NCI-H226 (cell line): ENCODE measurements at places on chromosomes 7 and 10.
A peak's percentile ranks its signal among the peaks of the same experiment; 100 is the strongest.

- DNase-seq, result no peak
Observed at GRCh38 chr7:36896418-36896817, 172.1 kb upstream of the AOAH start.

DNA sequence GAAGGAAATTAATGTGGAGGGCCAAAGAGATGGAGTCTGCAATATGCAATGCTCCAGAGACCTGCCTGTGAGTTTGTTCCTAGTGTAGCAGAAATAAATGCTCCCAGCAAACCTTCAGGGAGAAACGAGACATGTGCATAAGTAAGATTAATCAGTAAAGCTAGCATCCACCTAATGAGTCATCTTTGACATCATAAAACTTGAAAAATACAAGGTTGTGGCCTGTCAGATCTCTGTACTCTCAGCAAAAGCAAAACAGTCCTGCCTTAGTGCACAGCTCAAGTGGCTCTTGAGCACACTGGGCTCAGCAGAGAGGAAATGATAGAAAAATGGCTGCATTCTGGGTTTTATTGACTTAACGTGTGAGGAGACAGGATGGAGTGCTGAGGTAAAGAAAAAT is 32.5 kb upstream of the ERCC6 start:
- DNase-seq, result peak; percentile 41

GRCh38 chr7:117091721-117092120 is 138.4 kb downstream of the ST7 start:
- DNase-seq, result no peak

- DNase-seq, result no peak
Observed at GRCh38 chr10:7421526-7421925, 10.7 kb upstream of the SFMBT2 start.

DNA sequence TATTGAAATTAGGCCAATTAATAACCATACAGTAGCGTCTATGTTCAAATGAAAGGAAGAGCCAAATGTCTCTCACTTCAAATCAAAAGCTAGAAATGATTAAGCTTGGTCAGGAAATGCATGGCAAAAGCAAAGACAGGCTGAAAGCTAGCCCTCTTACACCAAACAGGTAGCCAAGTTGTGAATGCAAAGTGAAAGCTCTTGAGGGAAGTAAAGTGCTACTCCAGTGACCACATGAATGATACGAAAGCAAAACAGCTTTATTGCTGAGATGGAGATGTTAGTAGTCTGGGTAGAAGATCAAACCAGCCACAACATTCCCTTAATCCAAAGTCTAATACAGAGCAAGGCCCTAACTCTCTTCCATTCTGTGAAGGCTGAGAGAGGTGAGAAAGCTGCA is 123.8 kb downstream of the TEX36 start:
- no peak for DNase-seq

DNA sequence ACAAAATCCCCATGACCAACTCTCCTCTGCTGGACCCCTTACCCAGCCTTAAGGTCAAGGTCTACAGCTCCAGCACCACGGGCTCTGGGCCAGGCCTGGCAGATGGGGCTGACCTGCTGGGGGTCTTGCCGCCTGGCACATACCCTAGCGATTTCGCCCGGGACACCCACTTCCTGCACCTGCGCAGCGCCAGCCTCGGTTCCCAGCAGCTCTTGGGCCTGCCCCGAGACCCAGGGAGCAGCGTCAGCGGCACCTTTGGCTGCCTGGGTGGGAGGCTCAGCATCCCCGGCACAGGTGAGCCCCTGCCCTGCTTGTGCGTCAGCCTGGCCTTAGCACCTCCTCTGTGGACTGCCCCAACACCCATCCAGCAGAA is 27.5 kb upstream of the SLC29A3 start:
- DNase-seq, result no peak

- DNase-seq, result no peak
Observed at GRCh38 chr7:76352193-76352592, 6.6 kb downstream of the YWHAG start.

GRCh38 chr10:129932751-129933433 is 31.2 kb downstream of the EBF3 start:
- DNase-seq, result no peak

DNA sequence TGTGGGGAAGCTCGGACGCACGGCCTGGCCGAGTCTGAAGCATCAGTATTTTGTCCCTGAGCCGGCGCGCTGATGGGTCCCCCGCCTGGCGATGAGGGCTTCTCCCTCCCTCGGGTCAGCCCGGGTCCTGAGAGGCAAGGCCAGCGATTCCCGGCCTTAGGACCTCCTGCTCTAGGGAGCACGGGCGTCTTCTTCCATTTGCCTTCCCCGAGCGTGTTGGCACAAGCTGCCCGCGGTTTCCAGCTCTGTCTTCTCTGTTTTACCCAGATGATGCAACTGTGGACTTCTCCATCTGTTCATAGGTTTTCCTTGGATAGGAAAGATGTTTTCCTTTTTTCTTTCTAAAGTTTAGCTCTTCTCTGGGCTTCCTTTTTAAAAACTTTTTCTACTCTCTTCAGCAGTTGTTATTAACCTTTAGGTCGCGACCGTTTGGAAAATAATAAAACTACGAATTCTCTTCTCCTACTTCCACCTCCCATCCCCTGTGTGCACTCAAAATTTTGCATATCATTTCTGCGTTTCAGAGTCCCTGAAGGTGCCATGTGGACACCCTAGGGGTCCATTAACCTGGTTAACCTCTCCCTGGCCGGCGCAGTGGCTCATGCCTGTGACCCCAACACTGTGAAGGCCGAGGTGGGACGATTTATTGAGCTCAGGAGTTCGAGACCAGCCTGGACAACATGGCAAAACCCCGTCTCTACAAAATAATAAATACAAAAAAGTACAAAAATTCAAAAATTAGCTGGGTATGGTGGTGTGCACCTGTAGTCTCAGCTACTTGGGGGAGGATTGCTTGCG is 1.4 kb upstream of the SLC25A28 start:
- DNase-seq, result no peak

DNA sequence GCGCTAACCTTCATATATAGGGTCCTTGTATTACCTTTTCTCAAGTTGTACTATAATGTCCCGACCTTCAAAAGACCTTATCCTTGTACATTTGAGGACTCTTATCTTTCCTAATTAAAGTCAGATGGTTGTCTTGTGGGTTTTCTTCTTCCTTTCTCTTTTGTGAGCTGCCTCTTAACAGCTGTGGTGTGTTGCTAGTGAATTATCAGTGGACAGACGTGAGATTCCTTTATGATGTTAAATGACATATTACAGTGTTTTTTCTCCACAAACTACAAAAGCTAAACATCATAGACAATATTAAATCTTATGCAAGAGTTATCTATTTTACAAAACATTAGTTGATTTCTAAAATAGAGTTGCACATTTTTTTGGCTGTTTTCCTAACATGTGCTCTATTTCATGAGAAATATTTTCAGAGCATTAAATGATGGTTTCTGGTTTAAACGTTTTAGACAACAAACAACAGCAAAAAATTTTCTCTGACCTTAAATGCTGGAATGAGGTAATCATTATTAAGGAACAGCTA is 272.2 kb upstream of the NPVF start:
- no peak for DNase-seq
